ENCODE measurements at places on chromosomes 5 and 9.

DNA sequence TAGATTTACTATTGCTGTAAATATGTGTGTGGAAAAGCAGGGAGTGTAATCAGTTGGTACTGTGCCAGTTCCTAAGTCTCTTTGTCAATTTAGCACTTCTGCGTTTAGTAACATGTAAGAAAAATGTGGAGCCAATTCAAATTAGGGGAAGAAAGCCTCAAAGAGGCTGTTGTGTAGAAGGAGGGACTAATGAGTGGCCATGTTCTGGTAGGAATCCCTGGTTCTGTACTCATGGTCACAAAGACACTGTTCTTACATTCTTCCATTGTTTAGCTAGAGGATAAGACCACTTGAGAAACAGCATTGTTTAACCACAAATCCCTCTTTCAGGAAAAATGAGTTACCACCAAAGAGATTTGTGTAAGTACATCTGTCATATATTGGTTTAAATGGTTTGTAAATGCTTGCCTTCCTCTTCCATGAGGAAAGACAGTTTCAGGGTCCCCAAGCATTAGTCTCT lies 14.9 kb downstream of the ARHGEF28 start:
- DNase-seq: no peak

DNA sequence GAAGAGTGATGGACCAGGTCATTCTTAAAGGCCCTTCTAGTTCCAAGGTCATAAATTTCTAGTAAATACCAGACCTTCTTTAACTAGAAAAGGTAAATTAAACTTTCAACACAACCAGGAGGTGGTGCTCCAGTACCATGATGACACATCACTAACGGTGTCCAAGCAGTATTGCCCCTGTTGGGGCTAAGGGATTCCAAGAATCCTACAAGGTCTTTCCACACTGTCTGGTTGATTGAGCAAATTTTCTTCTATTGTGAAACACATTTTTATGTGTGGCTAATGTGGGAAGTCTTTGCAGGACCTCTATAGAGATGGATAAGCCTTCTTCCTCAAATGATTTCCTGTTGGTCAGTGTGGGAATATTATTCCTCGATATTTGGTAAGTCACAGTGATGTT lies 459.6 kb upstream of the PAPPA start:
- DNase-seq: no peak

DNA sequence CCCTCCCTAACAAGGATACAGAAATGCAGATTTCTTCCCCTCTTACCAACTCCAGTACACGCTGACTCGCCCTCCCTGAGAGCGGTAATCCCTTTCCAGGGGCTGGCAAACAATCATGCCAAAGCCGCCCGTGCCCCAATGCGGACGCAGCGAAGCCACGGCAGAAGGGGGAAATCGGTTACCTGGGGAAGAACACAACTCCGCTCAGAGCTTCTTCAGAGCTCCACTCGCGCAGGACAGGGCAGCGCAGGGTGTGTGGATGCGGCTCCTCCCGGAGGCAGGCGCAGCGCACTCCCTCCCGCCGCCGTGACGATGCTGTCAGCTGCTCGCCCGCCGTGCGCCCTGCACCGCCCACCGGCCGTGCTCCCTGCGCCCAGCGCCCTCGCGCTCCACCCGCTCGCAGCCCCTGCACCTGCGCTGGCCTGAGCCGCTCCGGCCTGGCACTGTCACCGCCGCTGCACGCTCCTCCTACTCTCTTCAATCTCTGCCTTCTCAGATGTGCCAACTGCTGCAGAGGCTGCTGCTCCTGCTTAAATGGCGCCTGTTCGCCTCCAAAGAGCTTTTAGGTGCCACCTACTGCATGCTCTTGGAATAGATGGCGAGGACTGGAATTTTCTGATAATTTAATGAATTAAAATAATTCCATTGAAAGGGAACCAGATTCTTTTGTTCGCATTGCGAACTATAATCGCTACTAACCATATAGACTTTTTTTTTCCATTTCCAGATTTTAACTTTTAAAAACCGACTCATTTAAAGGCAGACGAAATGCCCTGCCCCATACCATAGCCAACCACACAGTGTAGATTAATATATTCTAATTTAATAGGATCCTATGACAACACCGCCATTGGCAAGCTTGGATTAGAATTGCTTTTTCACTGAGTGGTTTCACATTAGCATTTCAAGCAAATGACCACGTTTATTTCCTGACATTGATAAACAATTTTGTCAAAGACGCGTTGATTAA lies at the start of gene DIRAS2:
Gene DIRAS2 (minus strand): TSS at position 255 of the 970 bp plus-strand sequence. CDS start 28,997 bp downstream, outside the sequence.
- DNase-seq: peak; percentile 93

GRCh38 chr5:128905568-128906110 lies 59.6 kb upstream of the SLC27A6 start:
- no peak for DNase-seq

GRCh38 chr9:111728143-111728542 lies 66.6 kb downstream of the SHOC1 start:
- no peak for DNase-seq

DNA sequence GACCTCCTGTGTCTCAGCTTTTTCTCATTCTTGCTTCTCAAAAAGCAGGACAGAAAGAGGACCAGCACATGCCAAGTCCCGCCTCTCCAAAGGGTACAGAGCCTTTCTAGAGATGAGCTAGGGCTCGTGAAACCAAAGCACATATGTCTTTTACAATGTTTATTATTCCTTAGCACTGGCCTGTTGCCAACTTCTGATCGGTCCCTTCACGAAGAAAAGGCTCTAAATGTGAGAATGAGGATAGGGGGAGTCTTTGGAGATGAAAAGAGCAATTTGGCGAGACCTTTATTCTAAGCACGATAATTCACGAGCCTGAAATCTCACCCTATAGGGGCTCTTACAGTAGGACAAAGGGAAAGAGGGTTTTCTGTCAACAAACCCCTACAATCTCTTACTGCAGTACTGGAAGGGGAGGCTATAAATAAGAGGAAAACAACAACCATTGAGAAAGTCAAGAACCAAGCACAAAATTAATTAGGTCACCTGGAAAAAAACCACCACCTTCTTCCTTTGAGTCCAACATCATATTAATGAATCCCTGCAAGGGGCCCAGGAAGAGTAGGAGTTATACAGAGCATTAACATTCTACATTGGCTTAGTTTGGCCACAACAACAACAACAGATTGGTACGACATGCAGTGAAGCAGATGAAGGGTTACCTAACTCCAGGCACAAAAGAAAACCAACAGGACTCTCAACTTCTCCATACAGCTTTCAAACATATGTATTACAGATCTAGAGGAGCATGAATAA lies 309.5 kb downstream of the PDE4D start:
- DNase-seq: peak; percentile 68

GRCh38 chr5:103624035-103624480 lies 61.5 kb upstream of the NUDT12 start:
- no peak for DNase-seq

GRCh38 chr9:69252436-69252835 lies 72.6 kb upstream of the ENTREP1 start:
- no peak for DNase-seq

DNA sequence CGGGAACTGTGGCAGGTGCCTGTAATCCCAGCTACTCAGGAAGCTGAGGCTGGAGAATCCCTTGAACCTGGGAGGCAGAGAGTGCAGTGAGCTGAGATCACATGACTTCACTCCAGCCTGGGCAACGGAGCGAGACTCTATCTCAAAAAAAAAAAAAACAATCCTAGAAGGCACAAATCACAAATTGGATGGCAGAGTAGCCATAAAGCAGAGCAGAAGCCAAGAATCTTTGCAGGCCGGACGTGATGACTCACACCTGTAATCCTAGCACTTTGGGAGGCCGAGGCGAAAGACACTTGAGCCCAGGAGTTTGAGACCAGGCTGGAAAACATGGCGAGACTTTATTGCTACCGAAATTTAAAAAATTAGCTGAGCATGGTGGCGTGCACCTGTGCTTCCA lies 9.2 kb upstream of the FUBP3 start:
- DNase-seq: no peak
